ENCODE measurements at places on chromosomes 3 and 15.

- DNase-seq: no peak
- no peak overlapping the region for H3K4me3 ChIP-seq
- H3K4me1 ChIP-seq: no peaks in the 10 kb centered on the region
Measured at GRCh38 chr3:30161375-30161774, 445.0 kb upstream of the TGFBR2 start.

- no peaks in the 10 kb centered on the region for H3K36me3 ChIP-seq
- DNase-seq: no peak
Measured at GRCh38 chr3:102113421-102114041, 264.2 kb downstream of the NFKBIZ start.

GRCh38 chr3:124619887-124620599, 110.2 kb upstream of the UMPS start:
- no peaks in the 10 kb centered on the region for H3K27me3 ChIP-seq
- H3K27ac ChIP-seq: peak overlapping the region; percentile 26
- peaks cover 16% of the 10 kb centered on the region for H3K4me1 ChIP-seq
- H3K36me3 ChIP-seq: no peaks in the 10 kb centered on the region
- DNase-seq: no peak
- peak overlapping the region; percentile 30 for H3K4me3 ChIP-seq

DNA sequence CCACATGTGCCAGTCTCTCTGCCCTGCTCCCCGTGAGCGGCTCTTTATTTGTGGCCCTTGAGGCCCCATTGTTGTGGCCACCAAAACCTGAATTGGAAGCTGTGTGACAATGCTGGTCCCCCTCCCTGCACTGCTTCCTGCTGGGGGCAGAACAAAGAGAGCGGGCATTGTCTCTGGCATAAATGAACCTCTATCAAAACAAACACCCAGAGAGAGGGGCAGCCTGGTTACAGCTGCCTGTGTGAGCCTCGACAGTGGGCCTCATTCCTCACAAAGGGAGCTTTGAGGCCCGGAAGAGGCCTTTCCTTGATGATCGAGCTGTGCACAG, 152.9 kb downstream of the IGF1R start:
- H3K27ac ChIP-seq: no peak overlapping the region
- DNase-seq: no peak
- H3K4me1 ChIP-seq: peaks cover 2% of the 10 kb centered on the region
- H3K27me3 ChIP-seq: peaks cover 2% of the 10 kb centered on the region
